Right ventricle myocardium superior (tissue), 1 donor: ENCODE measurements at places on chromosomes 12 and 14. TPM values are rescaled to one million over a fixed set of nuclear protein-coding genes. Genes with fewer than 3 reads are reported as not detected.

The IL23A gene
- not detected for total RNA-seq

The TNS2 gene
- total RNA-seq = 107 TPM

DNA sequence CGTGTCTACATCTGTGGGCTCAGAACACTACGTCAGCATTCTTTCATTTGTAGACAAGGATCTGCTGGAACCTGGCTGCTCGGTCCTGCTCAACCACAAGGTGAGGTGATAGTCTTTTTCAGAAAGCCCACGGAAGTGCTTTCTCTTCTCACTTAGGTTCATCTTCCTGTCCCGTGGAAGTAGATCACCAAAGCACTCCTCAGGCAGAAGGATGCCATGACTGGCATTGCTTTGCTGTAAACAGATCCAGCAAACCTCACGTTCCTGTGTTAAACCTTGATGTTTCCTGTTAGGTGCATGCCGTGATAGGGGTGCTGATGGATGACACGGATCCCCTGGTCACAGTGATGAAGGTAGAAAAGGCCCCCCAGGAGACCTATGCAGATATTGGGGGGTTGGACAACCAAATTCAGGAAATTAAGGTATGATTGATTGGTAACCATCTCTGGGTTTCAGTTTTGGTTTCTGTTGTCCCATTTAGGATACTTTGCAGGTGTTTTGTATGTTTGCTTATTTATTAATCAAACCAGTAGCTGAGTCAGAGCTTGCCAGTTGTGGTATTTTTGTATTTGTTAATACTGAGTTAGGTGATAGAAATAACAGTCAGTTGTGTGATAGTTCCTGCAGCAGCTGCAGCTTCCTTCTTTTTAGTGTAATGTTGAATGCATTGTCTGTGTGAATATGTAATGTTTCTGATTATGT, 7.5 kb downstream of the PSMC1 start:
- DNase-seq = no peak

DNA sequence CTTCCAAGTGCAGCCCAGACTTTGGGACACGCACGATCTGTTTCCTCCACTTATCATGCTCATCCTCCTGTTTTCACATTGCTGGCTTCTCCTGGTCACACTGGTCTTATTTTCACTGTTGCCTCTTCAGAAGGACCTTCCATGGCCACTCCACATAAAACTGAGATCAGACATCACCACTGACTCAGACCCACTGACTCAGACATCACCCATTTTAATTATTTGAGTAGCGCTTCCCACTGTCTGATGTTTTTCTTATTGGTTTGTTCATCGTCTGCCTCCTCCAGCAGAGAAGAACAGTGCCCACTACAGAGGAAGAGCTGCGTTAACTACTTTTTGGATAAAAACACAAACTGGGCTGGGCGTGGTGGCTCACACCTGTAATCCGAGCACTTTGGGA, 270.5 kb upstream of the PWP1 start:
- no peak for DNase-seq

GRCh38 chr12:99140017-99140720, 495.1 kb downstream of the APAF1 start:
- no peak for DNase-seq
